ENCODE measurements at places on chromosomes 12 and 14.

GRCh38 chr14:76710056-76711010 is 50.9 kb upstream of the VASH1 start:
- peak; percentile 4 for DNase-seq

GRCh38 chr12:100940503-100940902 is 145.9 kb downstream of the ANO4 start:
- DNase-seq: no peak

DNA sequence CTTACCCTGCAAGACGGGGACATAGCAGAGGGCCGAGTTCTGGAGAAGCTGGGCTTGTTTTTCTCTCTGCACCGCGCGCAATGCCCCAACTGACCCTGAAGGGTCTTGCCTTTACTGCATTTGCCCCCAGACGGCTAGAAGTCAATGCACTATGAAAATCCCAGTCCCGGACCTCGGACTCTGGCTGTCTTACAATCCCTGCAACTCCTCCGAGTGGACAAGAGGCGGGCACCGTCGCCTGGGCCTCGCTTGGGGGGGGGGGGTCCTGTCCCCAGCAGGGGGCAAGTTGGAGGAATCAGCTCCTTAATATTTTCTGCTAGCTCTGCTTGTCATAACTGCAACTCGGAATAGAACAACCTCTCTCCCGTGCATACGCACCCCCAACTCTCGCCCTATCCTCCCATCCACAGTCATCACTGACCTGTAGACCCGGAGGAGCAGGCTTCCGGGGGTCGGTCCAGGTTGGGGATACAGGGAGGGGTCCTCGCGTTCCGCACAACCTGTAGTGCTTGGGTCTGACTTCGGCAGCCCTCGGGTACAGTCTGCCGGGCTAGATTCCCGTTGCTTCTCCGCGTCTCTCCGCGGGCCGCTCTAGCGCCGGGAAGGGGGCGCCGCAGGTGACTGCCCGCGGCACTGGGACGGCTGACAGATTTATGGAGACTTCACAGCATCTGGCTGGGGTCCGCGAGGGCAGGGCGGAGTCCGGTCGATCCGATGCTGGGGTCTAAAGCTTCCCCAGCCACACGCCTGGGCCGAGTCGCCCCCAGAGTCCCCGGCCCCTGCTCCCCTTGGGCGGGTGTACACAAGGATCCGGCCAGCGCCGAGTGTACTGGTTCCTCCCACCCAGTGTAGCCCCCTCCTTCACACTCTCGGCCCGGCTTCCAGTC is 3.3 kb upstream of the PAX9 start:
- no peak for DNase-seq

GRCh38 chr12:58576916-58577315 is 343.4 kb downstream of the LRIG3 start:
- DNase-seq: no peak

GRCh38 chr12:94225947-94226630 is 77.7 kb downstream of the PLXNC1 start:
- DNase-seq: no peak
